Fibroblast of pulmonary artery (primary cell): ENCODE measurements at places on chromosomes 1 and 21.
A peak's percentile ranks its signal among the peaks of the same experiment; 100 is the strongest.

- no peak for DNase-seq
Observed at GRCh38 chr1:157437296-157437695, 115.0 kb downstream of the FCRL5 start.

DNA sequence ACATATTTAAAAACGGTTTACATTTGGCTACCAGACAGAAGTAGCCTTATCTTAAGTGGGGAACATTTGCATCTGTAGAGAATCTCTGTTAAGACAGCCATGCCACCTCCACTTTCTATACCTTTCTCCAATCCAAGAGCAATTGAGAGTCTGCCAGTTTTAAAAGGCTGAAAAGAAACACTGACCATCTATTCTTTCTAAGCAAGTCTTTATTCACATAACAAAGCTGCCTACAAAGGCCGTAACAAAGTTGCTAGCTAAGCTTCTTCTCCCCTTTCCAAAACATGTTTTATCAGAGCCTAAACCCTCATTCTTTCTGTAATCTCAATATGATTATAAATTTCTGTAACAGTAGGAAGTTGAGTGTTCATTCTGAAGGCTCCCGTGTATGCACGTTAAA lies 1078.3 kb downstream of the NCAM2 start:
- no peak for DNase-seq

DNA sequence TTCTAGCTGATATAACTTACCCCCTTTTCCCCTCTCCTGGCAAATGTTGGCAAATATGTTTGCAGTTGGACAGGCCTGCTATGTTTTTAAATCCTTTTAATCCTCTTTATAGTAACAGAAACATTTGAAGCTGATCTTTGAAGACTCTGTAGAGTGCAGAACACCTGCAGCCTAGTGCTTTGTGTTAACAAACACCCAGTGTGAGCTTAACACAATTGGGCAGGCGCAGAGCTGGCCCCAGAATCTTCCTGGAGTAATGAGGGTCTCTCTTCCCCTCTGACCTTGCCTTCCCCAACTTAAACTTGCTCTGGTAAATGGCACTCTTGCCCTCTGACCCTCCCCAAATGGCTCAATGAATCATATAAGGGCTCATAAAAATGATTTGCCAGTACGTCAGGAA lies 247.9 kb upstream of the LYPLAL1 start:
- no peak for DNase-seq

GRCh38 chr1:7117399-7118281 lies 332.4 kb downstream of the CAMTA1 start:
- DNase-seq: peak; percentile 55

GRCh38 chr21:21268061-21268471 lies 269.9 kb downstream of the NCAM2 start:
- DNase-seq: peak; percentile 1

DNA sequence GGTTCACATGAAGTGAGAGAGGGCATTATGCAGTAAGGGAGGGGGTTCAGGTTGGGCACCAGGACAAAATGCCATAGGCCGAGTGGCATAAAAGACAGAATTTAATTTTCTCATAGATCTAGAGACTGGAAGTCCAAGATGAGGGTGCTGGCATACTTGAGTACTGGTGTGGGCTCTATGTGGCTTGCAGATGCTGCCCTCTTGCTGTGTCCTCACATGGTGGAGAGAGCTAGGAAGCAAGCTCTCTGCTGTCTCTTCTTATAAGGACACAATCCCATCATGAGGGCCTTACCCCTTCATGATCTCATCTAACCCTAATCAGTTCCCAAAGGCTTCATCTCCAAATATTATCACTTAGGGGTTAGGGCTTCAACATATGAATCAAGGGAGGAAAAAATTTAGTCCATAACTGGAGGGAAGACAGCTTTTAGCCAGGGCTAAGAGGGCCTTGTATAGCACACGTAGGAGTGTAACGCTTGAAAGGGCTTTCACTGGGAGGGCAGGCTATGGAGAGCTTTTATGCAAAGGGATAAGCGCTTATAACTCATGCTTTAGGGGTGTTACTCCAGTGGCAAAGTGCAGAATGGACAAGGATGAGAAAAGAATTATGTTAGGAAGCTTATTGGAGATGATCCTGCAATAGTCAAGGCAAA lies 64.5 kb downstream of the PLPPR5 start:
- no peak for DNase-seq

- DNase-seq: no peak
Observed at GRCh38 chr1:72649211-72649888, 367.0 kb upstream of the NEGR1 start.

DNA sequence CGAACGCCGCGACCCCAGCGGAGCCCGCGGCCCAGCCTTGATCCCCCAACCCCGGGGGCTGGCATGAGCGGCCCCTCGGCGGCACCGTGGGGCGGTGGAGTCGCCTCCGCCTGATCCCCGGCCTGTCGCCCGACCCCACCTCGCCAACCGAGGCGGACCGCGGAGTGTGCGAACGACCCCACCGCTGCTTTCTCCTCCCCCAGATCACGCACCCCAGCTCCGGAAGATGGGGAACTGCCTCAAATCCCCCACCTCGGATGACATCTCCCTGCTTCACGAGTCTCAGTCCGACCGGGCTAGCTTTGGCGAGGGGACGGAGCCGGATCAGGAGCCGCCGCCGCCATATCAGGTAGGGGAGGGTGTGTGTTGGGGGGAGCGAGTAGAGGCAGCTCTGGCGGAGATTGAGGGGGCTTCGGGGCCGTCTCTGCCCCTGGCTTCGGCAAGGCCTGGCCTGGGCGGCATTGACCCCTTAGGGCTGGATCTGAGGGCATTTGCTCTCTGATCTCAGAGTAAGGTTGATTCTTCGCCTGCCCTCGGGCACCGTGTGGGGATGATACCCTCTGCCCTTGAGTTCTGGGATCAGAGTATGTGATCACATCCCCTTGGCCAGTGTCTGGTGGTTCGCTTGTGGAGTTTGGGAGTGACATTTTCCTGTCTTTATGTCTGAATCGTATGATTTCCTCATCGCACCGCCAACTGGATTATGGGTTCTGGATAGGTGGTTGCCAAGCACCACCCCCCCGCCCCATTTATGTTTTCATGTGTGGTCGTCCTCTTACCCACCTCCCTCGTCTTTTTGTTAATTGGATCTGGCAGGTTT lies 668 bp downstream of the RNF11 start:
- DNase-seq: peak; percentile 55

DNA sequence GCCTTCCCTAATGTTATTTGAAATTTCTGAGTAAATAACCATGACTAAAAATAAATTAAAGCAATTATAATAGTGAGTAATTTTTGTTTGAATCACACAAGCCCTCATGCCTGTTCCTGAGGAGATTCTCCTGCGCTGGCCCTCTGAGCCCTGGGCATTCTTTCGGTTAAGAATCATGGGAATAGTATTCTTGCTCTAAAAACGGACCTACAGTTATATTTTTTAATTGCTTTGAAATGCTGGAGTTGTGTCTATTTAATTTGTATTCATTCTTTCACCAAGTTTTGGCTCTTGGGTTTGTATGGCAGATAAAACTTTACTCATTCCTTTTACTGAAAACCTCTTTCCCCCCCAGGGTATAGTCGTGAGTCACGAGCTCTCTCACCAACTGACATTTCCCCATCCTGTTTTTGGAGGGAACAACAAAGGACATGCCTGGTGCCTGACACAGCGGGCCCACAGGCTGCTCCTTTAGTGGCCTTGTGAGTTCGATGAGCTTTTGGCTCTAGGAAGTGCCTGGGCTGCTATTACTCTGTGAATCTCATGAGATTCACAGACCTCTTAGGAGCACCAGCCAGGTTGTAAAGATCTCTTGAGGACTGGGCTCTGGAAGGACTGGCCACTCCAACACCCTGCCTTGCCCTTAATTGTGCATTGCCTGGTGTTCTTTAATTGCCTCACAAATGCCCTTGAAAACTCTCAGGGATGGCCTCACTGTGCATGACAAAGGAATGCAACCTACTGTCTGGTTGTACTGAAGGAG lies 58.6 kb downstream of the DDR2 start:
- DNase-seq: peak; percentile 87

DNA sequence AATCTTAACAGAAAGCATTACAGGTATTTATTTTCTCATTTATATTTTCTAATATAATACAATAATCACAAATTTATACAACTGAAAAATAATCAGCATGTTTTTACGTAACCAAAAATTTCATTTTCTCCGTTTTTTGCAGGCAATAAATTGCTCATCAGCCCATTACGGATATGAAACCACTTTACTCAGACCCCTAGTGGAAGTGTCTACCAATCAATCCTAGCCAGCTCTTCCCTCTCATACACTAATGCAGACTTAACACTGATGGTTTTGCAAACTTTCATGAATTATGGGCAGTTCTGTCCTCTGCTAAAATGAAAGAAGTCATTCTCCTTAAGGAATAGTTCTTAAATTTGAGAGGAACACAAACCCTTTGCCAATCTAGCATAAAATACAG lies 124.7 kb downstream of the EIF4G3 start:
- DNase-seq: no peak

GRCh38 chr1:88946861-88947260 lies 45.6 kb downstream of the KYAT3 start:
- DNase-seq: peak; percentile 43

GRCh38 chr1:37461698-37462436 lies 12.5 kb upstream of the ZC3H12A start:
- peak; percentile 58 for DNase-seq
